ENCODE measurements at places on chromosomes 6 and 20.

DNA sequence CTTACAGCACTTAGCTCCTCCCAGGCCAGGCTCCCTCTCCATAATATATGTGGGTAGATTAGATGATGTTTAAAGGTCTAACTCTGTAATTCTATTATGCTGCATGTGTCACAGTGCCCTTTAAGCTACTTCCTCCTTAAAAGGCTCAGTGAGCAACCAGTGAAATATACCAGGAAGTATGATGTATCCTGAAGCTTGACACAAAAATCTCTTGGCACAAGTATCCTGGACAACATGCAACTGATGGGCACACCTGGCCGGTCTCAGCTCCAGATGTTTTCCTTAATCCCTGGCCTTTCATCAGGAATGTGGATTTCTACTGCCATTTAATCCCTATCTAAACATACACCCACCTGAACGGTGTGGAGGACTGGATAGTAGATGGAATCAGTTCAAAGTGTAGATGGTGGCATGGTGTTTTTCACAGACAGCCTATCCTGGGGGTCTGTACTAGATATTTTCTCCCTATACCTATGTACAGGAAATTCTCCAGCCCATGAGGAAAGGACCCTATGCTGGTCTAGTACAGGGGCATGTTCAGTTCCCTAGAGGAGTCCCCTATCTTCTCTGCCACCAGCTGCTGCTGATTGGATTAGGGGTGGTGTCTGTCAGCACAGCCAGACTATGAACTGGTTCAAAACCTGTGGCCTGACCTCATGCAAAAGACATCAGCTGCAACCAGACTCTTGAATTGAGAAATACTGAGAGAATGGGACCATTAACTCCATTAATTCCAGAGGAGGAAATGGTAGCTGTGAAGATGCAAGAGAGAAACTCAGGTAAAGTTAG is 59.4 kb upstream of the CITED2 start:
- DNase-seq: no peak

GRCh38 chr6:169112483-169113320 is 140.9 kb downstream of the THBS2 start:
- DNase-seq: no peak

DNA sequence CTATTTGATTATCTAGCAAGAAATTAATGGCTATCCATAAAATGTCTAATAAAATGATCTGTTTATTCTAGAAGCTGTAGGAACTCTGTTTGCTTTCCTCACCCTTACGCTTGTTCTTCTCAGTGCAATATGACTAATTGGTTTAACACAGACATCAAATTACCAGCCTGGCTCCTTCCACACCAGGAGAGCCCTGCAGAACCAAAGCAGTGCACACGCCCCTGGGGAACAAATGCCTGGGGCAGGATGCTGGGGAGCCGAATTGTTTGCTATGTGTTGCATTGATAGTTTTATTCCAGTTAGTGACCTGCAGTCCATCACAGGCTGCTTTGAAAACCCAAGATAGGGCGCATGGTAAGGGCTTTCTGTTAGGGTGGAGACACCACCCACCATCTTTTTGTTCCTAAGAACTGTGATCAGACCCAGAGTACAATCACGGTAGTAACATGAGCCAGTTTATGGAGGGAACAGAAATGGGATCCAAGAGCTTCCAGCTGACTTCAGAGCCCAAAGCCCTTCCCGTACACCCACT is 126.4 kb upstream of the CD93 start:
- DNase-seq: no peak

DNA sequence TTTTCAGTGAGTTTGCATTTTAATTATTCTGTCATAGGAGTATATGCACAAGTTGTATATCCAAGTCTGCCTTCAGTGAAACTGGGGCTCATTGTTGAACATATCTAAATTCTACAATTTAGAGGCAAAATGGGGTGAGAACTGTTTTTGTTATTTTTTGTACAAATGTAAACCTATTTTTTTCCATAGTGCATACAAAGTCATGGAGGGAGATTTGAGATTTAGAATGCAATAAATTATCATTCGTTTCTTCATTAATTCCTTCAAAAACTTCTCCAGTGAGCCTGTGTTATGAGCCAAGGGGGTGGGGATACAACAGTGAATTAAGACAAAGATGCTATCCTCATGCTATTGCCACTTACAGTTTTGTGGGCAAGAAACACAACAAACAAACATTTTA is 29.8 kb upstream of the RHAG start:
- DNase-seq: no peak

GRCh38 chr6:43705996-43706395 is 18.4 kb upstream of the MRPS18A start:
- no peak for DNase-seq

DNA sequence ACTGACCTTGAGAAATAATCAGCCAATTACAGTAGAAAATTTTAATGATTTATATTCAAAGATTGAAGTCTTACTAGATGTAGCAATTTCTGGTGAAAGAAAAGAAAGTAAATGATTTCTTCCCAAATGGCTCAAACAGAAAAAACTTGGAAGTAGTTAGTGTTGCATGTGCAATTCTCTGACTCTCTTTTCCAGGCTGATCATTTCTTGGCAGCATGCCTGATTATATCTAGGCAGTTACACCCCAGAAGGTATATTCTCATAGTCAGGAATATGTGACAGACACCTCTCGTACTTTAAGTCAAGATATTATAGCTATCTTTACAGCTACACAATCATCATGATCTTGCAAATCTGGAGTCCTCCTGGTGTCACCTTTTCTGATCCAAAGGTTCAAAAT is 122.9 kb downstream of the PDE7B start:
- no peak for DNase-seq

GRCh38 chr20:33828967-33829560 is 17.9 kb downstream of the CHMP4B start:
- DNase-seq: no peak

- DNase-seq: no peak
Observed at GRCh38 chr6:111759331-111759835, 113.9 kb downstream of the FYN start.

DNA sequence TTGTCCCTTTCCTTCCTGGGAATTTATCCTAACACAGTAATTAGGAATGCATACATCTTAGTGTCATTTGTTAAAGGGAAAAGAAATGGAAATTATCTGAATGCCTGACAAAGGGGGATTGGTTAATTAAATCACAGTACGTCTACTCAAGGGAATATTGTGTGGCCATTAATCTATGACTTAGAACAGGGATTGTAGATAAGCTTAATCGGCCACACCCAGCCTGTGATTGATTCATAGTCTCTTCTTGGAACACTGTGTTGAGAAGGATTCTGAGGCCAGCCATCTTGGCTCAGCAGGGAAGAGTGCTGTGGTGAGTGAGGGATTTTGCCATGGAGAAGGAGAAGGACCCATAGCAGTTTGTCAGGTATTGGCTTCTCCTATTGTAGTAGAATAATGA is 50.5 kb downstream of the CTNNBL1 start:
- DNase-seq: no peak

DNA sequence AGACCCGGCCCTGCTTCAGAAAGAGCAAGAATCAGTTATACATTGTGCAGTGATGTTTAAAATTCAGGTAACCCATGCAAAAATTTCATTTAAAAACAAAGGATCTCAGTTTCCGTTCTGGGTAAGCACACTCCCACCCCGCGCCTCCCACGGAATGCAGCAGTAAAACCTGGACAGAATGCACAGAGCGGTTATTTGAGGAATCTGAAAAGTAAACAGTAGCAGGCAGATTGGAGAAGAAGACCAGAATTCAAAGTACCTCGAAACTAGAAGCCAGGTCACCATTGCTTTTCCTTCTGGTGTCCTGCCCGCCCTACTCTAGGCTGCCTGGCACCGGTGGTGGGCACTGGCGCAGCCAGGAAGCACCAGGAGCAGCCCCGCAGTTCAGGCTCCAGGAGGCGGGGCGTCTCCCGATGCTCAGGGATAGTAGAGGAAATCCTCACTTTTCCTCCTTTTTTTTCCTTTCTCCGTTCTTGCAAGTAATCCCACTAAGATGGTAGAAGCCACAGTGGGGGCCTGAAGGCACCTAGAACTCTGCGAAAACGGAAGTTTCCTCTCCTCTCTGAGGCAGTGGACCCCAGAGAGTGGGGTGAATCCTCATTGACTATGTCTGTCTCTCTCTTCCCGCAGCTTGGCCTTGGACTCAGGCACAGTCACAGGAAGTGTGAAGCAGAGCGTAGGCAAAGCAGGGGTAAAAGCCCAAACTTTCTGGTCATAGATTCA is 28.3 kb downstream of the METTL24 start:
- DNase-seq: no peak

DNA sequence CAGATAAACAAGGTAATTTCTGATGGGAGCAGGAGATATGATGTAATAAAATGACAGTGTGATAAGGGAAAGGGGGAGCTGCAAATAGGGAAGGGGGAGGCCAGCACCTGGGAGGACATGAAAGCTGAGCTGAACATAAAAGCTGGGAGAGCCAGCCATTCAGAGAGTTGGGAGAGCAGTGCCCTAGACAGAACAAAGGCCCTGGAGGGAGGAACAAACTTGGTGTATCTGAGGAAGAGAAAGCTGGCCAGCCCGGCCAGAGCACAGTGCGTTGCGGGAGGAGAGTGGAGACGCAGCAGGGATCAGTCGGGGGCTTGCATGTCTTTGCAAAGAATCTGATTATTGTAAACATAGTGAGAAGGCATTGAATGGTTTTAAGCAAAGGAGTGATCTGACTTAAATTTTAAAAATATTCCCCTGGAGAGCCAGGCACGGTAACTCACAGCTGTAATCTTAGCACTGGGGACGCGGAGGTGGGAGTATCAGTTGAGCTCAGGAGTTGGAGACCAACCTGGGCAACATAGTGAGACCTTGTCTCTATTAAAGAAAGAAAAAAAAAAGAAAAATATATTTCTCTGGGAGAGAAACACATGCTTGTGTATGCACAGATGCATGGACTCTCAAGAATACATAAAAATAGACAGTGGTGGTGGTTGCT is 318.2 kb downstream of the ZFAND3 start:
- DNase-seq: no peak

GRCh38 chr20:21826976-21827375 is 121.5 kb downstream of the PAX1 start:
- no peak for DNase-seq

GRCh38 chr6:11756726-11757125 is 21.9 kb downstream of the ADTRP start:
- no peak for DNase-seq

DNA sequence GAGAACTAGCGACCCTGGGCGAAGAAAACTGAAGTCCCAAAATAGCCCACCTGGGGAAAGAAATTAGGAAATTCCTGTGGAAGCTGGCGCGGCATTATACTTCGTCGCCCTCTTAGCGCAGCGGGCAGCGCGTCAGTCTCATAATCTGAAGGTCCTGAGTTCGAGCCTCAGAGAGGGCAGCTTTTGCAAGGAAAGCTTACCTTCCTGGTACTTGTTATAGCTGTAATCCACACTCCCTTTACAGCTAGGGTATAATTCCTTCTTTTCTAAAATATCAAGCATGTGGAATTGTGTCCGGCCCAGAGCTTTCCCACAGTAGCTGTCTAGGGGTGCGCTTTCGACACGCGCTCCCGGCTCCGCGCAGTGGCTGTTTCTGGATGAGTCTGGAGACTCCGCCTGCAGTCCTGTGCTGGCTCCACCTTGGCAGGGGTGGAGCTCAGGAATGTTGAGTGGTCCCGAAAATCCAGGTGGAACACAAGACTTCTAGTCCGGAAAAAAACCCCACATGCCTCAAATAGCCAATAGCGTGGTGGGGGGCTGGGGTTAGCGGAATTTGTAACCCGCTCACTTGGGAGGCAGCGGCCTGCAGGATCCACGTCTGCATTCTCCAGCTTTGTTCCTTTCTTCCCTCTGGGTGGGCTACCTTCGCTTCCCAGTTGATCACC is 83.7 kb upstream of the ZNF322 start:
- DNase-seq: no peak

DNA sequence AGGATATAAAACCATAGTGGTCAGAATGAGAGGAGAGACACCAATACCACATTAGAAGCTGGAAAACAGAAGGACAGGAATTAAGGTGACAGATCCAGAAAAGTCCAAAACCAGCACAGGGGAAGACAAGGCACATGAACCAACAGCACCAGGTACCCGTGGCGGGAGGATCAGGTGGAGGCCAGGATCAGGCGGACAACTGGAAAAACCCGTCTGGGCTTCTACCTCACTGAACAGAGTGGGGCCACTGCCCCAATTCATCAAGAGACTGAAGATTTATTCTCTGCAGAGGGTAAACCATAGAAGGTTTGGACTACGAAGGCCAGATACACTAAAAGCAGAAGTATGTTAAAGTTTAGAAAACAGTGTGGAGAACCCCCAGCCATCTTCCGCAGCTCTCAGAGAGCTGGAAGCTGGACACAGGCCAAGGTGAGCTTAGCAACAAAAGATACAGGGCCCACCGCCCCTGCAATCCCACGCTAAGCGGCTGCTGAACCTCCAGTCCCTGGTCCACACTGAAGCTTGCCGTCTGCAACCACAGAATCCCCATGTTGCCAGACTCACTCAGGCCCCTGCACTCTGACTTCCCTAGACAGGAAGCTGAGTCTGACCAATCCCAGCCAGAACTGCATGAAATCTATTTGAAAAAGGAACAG is 29.9 kb downstream of the ABHD12 start:
- no peak for DNase-seq

DNA sequence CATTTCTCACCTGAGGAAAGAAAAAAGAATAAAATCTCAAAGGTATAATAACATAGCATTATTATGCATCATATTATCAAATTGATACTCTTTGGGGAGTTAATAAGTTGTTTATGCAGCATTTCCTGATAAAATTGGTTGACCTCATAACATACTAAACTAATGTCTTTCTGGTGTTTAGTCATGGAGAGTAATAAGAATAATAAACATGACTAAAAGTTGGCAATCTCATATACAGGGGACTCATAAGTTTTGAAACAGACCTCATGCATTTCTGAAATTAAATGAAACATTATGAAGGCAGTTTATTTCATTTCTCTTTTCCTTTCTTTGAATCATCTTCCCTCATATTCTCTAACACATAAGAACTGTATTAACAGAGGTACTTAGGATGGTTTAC is 60.5 kb upstream of the PRDM1 start:
- DNase-seq: no peak

GRCh38 chr6:95572098-95572497 is 5.2 kb upstream of the MANEA start:
- no peak for DNase-seq

- no peak for DNase-seq
Observed at GRCh38 chr6:71473926-71474325, 185.3 kb downstream of the OGFRL1 start.

DNA sequence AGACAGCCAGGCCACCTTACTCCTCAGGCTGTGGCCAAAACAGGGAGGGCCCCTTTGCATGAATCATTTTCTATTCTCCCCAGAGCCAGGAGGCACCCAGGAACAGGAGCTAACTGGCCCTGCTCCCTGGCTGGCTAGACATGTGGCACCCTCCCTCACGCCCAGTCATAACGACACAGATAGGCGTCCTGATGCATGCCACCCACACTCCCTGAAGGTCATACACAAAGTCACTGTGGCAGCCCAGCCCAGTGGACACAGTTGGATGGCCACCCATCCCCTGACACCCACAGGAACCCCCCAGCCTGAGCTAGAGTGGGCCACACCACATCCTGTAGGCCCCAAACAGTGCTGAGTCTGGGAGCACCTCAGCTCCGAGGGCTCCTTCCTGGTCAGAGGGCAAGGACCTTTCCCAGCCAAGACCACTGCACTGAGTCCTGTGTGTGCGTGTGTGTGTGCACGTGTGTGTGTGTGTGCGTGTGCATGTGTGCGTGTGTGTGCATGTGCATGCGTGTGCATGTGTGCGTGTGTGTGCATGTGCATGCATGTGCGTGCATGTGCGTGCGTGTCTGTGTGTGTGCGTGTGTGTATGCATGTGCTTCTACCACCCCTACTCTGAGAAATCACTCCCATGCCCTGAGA is 21.6 kb downstream of the TFEB start:
- DNase-seq: no peak

GRCh38 chr6:11798096-11798495 is 19.5 kb upstream of the ADTRP start:
- no peak for DNase-seq

- DNase-seq: no peak
Observed at GRCh38 chr6:10837622-10837994, 731 bp downstream of the MAK start.

Data from stimulated activated naive CD4-positive, alpha-beta T cell treated with Interleukin-2 at 50 U/mL for 16 hours (primary cell).